ENCODE measurements at places on chromosomes 3 and 15.

- no peak for DNase-seq
Measured at GRCh38 chr3:113741086-113741485, 5.0 kb downstream of the NAA50 start.

DNA sequence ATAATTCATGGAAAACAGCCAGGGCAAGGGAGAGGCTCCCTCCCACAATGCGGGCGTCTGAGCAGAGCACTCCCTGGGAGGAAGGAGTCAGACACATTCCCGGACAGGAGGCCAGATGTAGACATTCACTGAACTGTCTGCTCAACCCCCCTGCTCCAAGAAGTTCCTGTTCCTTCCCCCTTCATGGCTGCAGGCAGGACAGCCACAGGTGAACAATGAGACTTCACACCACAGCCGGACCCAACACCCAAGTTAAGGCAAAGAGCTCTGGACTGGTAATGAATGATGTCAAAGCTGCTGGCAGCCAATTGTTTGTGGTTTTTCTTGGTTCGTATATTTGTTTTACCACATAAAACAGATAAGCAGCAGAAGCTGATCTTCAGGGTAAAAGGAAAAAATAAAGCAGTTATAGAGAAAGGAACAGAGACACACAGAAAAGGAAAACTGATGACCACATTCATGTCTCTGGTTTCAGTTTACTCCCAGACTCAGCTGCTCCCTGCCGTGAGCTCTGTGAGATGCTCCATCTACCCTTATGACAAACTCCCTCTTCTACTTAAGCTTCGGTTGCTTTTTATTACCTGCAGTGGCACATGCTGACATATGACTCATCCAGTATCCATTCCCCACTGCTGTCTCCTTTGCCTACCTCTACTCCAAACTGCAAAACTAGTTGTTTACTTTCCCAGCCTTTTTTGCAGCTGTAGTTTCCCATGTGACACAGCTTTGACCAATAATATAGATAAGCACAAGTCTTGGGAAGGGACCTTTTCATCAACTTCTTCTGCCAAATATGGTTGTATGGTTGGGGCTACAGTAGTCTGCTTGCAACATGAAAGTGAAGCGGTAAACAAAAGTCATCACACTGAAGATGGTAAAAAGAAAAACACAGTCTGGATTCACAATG lies 33.1 kb downstream of the DZIP1L start:
- no peak for DNase-seq

DNA sequence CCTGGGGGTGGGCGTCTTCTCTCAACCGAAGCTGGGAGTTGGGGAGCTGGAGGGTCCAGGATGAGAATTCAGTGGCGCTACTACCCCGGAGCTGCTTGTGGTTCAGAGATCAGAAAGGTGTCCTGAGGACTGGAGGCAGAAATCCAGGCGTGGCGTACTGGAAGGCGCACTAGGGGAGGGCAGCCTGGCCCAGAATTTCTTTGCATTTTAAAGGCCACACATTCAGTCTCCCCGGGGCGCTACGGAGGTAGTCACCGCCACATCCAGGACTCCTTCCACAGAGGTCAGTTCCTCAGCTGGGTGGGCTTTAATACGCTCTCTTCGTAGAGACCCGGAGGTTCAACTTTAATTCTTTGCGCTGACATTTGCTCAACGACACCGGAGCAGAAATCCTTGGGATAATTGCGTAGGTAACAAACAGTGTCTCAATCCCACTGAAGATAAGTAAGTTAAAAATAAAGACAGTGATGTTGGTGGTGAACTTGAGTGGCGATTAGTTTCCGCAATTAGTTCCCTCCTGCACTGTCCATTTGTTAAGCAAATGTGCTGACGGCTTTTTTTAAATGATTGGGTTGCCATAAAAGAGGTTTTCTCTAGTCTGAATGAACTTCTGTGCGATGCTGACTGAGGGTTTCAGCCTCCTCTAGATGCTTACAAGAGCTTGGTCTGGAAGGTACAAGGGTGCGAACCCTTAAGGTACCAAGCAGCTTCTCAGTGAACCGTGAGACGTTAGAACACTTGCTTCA lies 535 bp downstream of the MCTP2 start:
- no peak for DNase-seq

- DNase-seq = no peak
Measured at GRCh38 chr3:116563351-116563750, 118.1 kb upstream of the LSAMP start.

GRCh38 chr3:155404486-155404885 lies 111.0 kb upstream of the STRIT1 start:
- DNase-seq = no peak

DNA sequence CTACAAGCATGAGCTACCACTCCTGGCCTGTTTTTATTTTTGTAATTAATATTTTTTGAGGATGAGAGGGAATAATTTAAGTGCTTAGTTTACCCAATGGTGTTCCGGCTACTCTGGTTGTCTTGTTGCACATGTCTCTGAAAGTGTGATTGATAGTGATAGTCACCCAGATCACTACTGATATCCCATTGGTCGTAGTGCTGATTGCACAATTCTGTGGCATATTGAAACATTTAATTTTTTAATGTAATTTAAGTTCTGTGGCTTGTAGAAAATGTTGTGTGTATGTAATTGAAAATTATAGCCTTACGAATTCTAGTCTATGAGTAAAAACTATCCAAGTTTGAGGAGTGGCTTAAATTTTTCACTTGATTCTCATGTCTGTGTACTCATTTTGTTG lies 11.9 kb downstream of the ARIH2 start:
- no peak for DNase-seq

- DNase-seq = no peak
Measured at GRCh38 chr3:181976526-181976925, 264.8 kb downstream of the SOX2 start.

DNA sequence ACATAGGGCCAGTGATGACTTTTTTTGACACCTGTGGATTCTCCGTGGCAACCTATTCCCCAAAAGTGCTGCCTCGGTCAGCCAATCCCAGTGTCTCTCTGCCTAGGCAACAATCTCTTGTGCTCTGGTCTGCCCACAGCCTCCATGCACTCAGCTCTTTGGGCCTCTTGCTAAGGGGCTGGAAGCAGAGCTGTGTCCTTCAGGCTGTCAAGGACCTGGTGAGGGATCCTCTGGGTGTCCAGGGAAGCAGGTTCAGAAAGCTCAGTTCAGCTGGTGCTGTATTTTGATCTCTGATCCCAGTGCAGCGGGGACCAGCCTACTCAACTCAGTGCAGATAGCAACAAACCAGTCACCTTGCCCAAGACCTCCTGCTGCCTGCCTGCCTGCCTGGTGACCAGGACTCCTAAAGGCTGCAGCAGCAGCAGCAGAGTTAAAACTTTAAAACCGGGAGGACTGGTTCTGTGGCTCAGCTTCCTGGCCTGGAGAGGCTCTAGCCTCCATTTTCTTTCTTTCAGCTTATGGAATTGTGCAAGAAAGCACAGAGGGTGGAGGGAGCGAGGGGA lies 6.2 kb downstream of the PAK6 start:
- DNase-seq = no peak

DNA sequence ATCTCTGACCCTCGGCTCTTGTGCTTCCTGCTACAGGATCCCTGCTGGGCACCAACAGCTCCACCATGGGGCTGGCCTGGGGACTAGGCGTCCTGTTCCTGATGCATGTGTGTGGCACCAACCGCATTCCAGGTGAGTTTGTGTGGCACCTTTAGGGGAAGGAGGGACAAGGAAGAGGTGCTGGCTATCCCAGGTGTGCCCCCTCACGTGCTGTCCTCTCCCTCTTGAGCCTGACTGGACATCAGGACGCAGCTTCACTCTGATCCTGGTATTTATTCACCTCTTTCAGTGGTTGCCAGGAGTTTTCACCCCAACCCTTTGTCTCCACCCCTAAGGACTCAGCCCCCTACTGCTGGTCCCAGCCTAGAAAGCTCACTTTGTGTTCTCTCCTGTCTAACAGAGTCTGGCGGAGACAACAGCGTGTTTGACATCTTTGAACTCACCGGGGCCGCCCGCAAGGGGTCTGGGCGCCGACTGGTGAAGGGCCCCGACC lies 960 bp downstream of the THBS1 start:
- DNase-seq = no peak

DNA sequence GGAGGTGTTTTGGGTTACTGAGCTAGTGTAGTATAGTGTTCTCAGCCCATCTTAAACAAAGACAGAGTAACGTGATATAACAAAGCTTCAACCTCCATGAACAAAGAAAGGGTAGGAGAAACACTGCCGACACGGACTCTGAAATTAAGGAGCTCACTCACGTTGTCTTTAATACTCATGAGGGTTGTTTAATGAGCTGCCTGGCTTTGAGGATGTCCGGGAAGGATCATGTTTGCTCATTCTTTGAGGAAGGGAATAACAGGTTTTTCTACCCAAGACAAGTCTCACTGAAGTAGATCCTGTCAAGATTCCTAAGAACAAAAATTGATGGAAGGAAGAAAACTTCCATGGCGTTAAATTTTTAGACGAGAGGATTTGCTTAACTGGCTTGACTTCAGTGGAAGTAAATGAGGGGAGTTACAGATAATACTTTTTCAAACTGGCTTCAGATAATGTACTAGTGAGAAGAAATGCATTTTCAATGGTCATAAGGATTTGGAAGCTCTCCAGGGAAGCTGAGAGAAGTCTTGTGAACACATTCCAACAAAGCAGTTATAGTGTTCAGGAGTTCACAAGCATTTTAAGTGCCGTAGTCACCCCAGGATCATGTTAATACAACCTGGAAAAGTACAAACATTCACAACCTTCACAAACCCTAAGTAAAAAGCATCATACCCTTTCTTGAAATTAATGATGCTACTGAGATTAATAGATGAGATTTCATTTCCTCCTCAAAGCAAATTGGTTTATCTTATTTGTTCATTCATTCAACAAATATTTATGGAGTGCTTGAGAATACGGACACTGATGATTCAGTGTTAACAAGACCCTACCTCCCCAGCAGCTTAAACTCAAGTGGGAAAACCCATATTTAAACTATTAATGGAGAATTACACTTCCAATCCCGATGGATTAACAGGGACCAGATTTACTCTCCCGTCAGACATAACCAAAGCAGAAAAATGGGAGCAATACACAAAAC lies 101.5 kb downstream of the SHQ1 start:
- DNase-seq = no peak

- no peak for DNase-seq
Measured at GRCh38 chr3:139074565-139075115, 29.9 kb upstream of the PRR23C start.

DNA sequence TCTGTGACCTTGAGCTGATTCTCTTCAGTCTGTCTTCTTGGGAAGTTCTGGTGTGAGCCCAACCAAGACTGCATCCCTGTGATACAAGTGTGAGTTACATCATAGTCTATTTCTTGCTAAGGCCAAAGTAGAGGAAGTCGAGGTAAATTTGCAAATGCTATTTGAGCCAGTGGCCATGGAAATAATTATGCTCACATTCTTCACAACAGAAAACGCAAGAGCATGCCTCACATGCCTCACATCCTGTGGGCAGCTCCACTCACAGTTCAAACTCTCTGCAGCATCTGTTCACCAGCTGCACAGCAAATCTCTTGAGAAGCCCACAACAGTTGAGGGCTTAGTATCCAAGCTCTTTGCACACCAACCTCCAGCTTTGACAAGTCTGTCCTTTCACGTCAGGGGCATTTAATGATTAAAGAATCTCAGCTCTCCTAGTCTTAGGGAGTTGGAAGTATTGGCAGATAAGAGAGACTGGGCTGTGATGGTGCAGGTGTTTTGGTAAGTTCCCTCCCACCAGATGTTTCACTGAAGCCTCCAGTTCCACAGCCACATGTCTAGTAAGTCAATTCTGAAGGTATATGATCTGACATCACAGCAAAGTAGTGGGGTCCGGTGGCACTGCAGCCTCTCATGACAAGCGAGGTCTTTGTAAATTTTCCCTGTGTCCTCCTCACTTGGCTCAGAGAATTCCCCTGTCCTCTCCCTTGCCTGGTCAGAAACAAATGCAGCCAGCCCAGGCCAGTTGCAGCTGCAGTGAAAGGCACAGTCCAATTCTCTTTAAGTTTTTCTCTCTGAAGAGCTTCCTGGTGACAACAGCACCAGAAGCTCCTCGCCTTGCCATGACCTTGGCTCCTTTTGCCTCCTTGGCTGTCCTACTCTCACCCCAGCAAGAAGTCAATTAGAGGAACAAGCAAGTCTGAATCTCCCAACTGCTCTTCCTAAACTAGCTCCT lies 166.1 kb downstream of the SSR3 start:
- no peak for DNase-seq

- no peak for DNase-seq
Measured at GRCh38 chr3:128394033-128394432, 72.7 kb downstream of the DNAJB8 start.

GRCh38 chr15:40871749-40872617 lies 2.1 kb downstream of the RHOV start:
- no peak for DNase-seq

- DNase-seq = no peak
Measured at GRCh38 chr15:36905908-36906307, 194.4 kb downstream of the MEIS2 start.

- no peak for DNase-seq
Measured at GRCh38 chr15:27990521-27991515, 108.3 kb downstream of the OCA2 start.

GRCh38 chr15:49063402-49064280 lies 17.4 kb upstream of the SECISBP2L start:
- DNase-seq = no peak

- no peak for DNase-seq
Measured at GRCh38 chr3:157231071-157231470, 71.1 kb upstream of the CCNL1 start.

GRCh38 chr3:72255791-72256559 lies 471.0 kb upstream of the PROK2 start:
- no peak for DNase-seq

DNA sequence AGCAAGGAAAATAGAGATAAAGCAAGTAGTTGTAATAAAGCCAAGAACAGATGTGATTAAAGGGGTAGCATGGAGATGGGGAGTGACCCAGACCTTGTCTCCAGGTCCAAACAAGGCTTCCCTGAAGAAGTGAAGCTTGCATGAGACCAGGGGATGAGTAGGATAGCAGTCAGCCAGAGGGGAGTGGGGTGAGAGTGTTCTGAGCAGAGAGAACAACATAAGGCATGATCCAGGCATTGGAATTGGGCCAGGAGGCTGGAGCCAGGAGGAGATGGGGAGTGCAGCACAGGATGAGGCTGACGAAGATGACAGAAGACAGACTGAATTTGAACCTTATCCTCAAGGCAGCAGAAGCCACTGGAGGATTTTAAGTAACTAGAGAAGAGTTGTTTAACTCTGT lies 7.2 kb downstream of the TMOD2 start:
- DNase-seq = no peak

DNA sequence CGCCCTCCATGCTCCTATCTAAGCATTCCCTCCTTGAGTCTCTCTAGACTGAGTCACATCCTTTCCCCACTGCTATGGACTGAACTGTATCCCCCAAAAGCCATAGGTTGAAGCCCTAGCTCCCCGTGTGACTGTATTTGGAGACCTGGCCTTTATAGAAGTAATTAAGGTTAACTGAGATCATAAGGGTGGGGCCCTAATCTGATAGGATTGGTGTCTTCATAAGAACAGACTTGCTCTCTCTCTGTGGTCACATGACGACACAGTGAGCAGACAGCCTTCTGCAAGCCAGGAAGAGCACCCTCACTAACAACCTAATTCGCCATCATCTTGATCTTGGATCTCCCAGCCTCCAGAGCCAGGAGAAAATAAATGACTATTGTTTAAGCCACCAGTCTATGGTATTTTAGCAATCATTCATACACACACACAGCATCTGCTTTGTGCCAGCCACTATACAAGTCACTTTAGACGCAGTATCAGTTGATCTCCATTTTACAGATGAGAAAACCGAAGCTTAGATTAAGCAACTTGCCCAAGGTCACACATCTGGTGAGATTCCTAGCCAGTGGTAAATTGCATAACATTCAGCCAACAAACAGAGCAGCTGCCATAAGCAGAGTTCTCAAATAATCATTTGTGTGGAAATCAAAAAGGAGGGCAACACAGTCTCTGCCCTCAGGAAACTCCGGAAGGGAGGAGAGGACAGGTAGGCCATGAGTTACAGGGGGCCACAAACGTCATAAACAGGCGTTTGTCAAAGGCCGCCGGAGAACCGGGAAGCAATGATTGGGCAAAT lies 66.3 kb upstream of the HES1 start:
- DNase-seq = no peak

Data from activated T-helper 1 cell treated with anti-CD3 and anti-CD28 coated beads, Interleukin-2, amount 50 U/mL, for 16 hours (primary cell).